ENCODE measurements at places on chromosomes 6 and 20. TPM values are rescaled to one million over a fixed set of nuclear protein-coding genes. Genes with fewer than 3 reads are reported as not detected.

DNA sequence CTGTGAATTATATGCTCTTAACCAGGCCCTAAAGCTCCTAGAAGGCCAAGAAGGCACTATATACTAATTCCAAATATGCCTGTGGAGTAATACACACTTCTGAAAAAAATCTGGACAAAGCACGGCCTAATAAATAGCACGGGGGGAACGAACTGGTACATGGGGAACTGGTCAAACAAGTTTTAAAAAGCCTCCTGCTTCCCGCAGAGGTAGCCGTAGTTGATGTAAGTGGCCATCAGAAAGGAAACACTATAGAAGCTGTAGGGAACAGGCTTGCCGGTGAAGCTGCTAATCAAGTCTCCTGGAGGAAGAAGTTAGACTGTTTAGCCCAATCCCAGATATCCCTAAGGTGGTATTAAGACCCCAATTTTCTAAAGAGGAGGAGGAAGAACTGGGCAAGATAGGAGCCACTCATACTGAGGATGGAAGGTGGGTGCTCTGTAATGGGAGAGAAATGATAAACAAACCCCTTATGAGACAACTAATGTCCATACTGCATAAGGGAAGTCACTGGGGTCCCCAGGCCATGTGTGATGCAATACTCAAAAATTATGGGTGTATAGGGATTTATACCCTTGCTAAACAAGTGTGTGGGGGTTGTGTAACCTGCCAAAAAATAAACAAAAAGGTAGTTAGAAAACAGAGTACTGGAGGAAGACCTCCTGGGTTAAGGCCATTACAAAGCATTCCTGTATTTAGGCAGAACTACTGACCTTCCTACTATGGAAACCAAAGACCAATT lies 27.1 kb upstream of the ZNF318 start:
- DNase-seq = no peak

DNA sequence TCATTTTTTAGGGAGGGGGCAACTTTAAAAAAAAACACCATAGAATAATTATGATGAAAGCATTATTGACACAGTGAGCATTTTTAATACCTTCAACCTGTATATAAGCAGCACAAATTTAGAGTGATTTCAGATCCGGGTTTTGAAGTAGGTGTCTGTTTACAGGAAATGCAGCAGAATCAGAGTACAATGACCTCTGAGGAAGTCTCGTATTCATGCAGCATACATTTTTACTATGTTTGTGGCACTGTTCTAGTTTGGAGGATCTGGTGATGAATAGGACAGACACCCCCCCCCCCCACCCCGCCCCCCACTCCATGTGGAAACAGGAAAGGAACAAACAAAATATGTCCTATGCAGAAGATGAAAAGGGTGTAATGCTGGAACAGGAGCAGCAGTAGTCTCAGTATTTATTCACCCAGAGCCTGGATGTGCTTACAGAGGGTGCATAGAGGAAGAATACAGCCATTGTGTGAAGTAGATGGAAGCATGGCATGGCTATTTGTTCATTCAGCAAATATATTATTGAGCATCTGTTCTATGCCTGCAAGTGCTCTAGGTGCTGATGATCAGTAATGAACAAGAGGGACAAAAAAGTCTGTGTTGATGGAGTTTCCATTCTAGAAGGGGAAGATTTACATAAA lies 19.7 kb downstream of the VAPB start:
- no peak for DNase-seq

- no peak for DNase-seq
Measured at GRCh38 chr20:46400253-46400652, 6.2 kb downstream of the ELMO2 start.

- no peak for DNase-seq
Measured at GRCh38 chr20:50758469-50758868, 27.1 kb downstream of the PARD6B start.

DNA sequence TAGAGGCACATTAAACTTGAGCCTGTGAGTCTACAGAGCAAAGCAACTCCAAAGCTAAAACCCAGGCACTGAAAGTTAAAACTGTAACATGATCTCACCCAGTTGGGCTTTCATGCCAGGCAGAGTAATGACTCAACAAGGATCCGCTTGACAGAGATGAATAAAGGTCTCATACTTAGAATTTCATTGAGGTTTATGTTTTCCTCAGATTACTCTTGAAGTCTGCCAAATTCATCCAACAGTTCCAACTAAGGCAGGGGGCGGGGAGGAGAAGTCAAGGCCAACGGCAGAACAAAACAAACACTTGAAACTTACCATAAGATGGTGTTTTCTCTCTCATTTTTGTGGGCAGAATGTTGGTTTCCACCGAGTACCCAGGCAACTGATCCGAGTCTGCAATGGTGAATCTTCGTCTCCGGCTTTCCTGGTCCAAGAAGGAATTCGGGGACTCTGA lies 54.0 kb upstream of the IPCEF1 start:
- no peak for DNase-seq

ANKRD6 gene
- total RNA-seq = 2.2 TPM

ADGRF1 gene
- not detected for total RNA-seq

BTBD3 gene
- 4.1 TPM for total RNA-seq
